A673 (cell line): ENCODE measurements at places on chromosomes 13 and 19. TPM values are rescaled to one million over a fixed set of nuclear protein-coding genes. Genes with fewer than 3 reads are reported as not detected.

DNA sequence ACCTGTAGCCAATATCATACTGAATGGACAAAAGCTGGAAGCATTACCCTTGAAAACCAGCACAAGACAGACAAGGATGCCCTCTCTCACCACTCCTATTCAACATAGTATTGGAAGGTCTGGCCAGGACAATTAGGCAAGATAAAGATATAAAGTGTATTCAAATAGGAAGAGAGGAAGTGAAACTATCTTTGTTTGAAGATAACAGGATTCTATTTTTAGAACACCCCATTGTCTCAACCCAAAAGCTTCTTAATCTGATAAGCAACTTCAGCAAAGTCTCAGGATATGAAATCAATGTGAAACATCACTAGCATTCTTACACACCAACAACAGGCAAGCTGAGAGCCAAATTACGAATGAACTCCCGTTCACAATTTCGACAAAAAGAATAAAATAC is 17.8 kb upstream of the CCNA1 start:
- no peaks in the 10 kb centered on the region for H3K36me3 ChIP-seq

DNA sequence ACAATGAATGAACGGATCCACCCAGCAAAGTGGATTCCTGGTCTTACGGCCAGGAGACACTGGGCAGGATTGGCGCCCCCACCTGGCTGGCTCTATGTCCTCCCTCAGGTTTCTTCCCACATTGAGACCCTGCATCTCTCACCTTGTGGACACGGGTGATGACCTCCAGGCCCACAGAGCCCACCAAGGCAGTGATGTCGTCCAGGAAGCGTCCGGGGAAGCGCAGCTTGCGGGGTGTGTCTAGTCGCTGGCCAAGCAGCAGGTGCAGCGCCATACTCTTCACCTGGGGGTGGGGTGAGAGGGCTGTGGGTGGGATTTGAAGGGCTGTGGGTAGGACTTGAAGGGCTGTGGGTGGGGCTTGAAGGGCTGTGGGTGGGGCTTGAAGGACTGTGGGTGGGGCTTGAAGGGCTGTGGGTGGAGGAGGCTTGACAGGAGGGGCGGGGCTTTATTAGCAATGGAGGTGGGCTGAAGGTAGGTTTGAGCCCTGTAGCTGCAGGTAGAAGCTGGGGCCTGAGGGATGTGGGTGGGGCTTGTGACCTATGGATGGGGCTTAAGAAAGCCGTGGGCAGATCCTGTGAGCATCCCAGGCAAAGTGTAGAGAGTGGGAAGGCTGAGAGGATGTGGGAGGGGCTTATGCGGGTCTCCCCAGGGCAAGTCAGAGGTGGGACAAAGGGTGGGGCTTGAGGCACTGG is 12.1 kb upstream of the ANGPTL8 start:
- no peaks in the 10 kb centered on the region for H3K27me3 ChIP-seq
- H3K36me3 ChIP-seq, result peaks cover under 1% of the 10 kb centered on the region
- no peaks in the 10 kb centered on the region for H3K4me1 ChIP-seq
- no peak overlapping the region for H3K27ac ChIP-seq

- peaks cover 40% of the 10 kb centered on the region for H3K36me3 ChIP-seq
- H3K4me1 ChIP-seq, result no peaks in the 10 kb centered on the region
- no peak overlapping the region for H3K27ac ChIP-seq
Observed at GRCh38 chr19:4699826-4700692, 23.6 kb downstream of the DPP9 start.

GRCh38 chr13:99982036-99982730 is 599 bp downstream of the ZIC2 start:
- no peaks in the 10 kb centered on the region for H3K27me3 ChIP-seq
- H3K4me3 ChIP-seq, result peak overlapping the region; percentile 95
- peaks cover 5% of the 10 kb centered on the region for H3K4me1 ChIP-seq
- peak; percentile 68 for DNase-seq
- H3K36me3 ChIP-seq, result peaks cover 47% of the 10 kb centered on the region

DNA sequence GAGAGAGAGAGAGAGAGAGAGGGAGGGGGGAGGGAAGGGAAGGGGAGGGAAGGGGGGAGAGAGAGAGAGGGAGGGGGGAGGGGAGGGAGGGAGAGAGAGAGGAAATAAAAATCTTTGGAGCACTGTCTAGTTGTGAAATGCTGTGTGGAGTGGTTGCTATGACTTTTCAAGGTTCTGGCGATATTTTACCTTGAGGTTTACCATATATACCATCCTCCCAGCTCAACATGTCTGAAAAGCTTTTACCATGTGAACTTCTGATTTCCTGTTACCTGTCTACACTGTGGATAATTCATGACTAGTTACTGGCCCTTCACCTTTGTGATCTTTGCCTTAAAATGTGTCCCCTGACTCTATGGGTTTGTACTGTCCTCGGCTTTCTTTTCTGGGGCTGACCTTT is 38.2 kb downstream of the SERP2 start:
- DNase-seq, result no peak
- no peaks in the 10 kb centered on the region for H3K4me1 ChIP-seq
- no peaks in the 10 kb centered on the region for H3K27me3 ChIP-seq
- no peak overlapping the region for H3K27ac ChIP-seq
- H3K4me3 ChIP-seq, result no peak overlapping the region

DNA sequence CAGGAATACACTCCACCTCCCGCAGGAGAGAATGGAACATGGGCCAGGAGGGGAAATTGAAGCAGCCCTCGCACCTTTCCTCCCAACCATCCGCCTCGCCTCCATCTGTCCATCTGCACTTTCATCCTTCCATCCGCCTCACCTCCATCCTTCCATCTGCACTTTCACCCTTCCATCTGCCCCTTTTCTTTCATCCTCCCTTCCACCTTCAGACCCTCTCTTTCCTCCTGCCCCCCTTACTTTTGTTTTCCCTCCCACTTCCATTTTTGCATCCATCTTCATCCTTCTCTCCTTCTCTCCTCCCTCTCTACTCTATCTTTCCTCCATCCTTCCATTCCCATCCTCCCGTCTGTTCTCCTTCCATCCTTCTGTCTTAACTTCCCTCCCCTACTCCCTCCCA is 92.2 kb upstream of the ZNF536 start:
- H3K27me3 ChIP-seq, result no peaks in the 10 kb centered on the region
- no peaks in the 10 kb centered on the region for H3K36me3 ChIP-seq
- no peak overlapping the region for H3K27ac ChIP-seq
- no peak overlapping the region for H3K4me3 ChIP-seq
- H3K4me1 ChIP-seq, result no peaks in the 10 kb centered on the region
- no peak for DNase-seq

DNA sequence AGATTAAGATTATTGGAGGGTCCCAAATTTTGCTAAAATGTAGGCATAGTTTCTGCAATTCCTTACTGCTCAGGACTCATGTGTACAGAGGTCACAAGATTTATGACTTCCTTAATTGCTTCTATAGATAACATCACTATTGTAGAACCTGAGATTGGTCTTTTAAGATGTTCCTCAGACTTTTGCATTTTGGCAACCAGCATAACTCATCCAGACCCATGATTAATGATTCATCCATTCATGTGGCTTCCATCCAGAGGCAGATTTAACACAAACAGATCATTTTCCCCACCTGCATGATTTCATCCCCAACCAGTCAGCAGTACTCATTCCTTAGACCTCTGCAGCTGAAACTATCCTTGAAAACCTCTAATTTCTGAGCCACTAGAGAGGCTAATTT is 34.5 kb upstream of the CEACAM8 start:
- no peaks in the 10 kb centered on the region for H3K4me1 ChIP-seq
- no peaks in the 10 kb centered on the region for H3K36me3 ChIP-seq
- H3K27me3 ChIP-seq, result peaks cover 20% of the 10 kb centered on the region
- no peak overlapping the region for H3K4me3 ChIP-seq
- H3K27ac ChIP-seq, result no peak overlapping the region

DNA sequence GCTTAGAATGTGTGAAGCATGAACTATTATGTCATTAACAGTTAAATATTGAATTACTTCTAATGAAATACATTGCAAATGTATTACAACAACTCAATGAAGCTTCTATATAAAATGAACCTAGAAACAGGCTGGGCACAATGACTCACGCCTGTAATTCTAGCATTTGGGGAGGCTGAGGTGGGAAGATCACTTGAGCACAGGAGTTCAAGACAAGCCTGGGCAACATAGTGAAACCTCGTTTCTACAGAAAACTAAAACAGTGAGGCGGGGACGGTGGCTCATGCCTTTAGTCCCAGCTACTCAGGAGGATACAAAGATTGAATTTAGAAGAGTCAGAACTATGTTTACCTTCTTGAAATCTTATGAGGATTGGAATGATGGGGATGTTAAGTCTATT is 505.1 kb downstream of the SLITRK5 start:
- H3K27me3 ChIP-seq, result no peaks in the 10 kb centered on the region
- no peak for DNase-seq
- H3K36me3 ChIP-seq, result no peaks in the 10 kb centered on the region

GRCh38 chr13:25300861-25301346 is 521 bp upstream of the NUP58 start:
- H3K36me3 ChIP-seq, result peaks cover 21% of the 10 kb centered on the region
- no peaks in the 10 kb centered on the region for H3K27me3 ChIP-seq
- peak overlapping the region; percentile 79 for H3K4me3 ChIP-seq
- peaks cover 12% of the 10 kb centered on the region for H3K4me1 ChIP-seq
- DNase-seq, result no peak

DNA sequence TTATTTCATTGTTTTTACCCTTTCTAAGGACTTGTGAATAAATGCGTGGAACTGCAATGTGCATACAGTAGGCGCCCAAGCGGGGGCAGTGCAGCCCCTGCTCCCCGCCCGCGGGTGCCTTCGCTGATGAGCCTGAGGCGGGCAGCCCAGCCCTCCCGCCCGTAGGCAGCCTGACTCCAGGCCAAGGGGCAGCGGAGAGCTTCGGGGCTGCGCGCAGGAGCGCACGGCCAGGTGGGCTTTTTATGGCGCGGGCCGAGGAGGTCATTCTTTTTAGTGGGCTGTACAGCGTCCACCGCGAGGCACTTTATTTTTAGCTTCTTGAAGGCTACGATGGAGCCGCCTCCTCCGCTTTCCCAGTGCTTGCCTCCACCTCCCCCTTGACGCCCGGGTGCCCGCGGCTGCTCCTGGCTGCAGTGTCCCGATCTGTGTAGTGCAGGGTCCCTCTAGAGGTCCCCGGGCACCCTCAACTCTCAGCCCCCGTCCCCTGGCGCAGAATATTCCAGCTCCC is 60.5 kb downstream of the CCNE1 start:
- peak; percentile 33 for DNase-seq
- H3K27ac ChIP-seq, result no peak overlapping the region
- H3K4me1 ChIP-seq, result peaks cover 5% of the 10 kb centered on the region
- H3K4me3 ChIP-seq, result no peak overlapping the region
- H3K36me3 ChIP-seq, result no peaks in the 10 kb centered on the region
- no peaks in the 10 kb centered on the region for H3K27me3 ChIP-seq

- peaks cover 20% of the 10 kb centered on the region for H3K36me3 ChIP-seq
- H3K27me3 ChIP-seq, result no peaks in the 10 kb centered on the region
- H3K4me1 ChIP-seq, result peaks cover 30% of the 10 kb centered on the region
Observed at GRCh38 chr19:40612831-40613689, 11.9 kb downstream of the LTBP4 start.

DNA sequence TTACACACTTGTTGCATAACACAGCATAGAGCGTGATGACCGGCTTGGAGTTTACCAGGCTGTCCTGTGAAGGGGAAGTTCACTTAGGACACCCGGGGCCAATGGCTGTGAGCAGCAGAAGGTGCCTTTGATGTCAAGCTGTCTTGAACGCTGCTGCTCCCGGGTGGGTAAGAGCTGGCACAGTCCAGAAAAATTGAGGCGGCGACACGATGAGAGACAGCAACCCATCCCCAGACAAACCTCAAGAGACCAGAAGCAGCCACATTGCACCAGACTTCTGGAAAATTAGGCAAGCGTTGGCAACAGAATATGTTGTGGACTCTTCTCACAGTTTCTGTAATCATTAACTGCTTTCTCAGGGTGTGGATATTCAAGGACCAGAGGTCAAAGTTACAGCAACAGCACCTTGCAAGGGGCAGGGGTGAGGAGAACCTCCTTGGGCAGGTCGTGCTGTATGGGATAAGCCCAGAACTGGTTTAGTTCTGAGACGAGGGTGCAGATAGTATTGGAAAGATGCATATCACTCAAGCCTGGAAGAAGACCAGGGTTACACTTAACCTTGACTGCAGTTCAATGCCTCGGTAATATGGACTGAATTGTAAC is 10.1 kb downstream of the NFILZ start:
- peaks cover 24% of the 10 kb centered on the region for H3K4me1 ChIP-seq
- DNase-seq, result no peak
- H3K4me3 ChIP-seq, result no peak overlapping the region

GRCh38 chr13:23849670-23850069 is 39.5 kb downstream of the MIPEP start:
- H3K4me3 ChIP-seq, result no peak overlapping the region
- no peak overlapping the region for H3K27ac ChIP-seq
- no peaks in the 10 kb centered on the region for H3K27me3 ChIP-seq
- no peaks in the 10 kb centered on the region for H3K4me1 ChIP-seq
- no peak for DNase-seq

GRCh38 chr13:108227651-108228272 is 9.6 kb downstream of the ABHD13 start:
- H3K27ac ChIP-seq, result no peak overlapping the region
- peak; percentile 65 for DNase-seq
- no peaks in the 10 kb centered on the region for H3K36me3 ChIP-seq
- peaks cover 12% of the 10 kb centered on the region for H3K4me1 ChIP-seq
- no peak overlapping the region for H3K4me3 ChIP-seq
- H3K27me3 ChIP-seq, result no peaks in the 10 kb centered on the region

GRCh38 chr19:35392742-35393715 is 22.2 kb downstream of the GPR42 start:
- H3K4me1 ChIP-seq, result no peaks in the 10 kb centered on the region
- DNase-seq, result no peak
- no peaks in the 10 kb centered on the region for H3K27me3 ChIP-seq

- no peak within 1 kb of the TSS for H3K27ac ChIP-seq
- H3K27me3 ChIP-seq, result no peaks in the 10 kb centered on the region
- H3K4me1 ChIP-seq, result peaks cover 9% of the 10 kb centered on the region
Observed at GRCh38 chr19:46624958-46625661, at the start of gene PTGIR. TSS of gene PTGIR (minus strand) at chr19:46625089. CDS start at chr19:46624225, 864 bp downstream.

Gene ZNF439
- 4.0 and 4.4 TPM in 2 replicates for total RNA-seq

Gene KLHL1
- total RNA-seq, result not detected in 2 replicates

Gene LILRA2
- not detected in 2 replicates for total RNA-seq

Gene LILRB3
- not detected in 2 replicates for total RNA-seq

Gene ODAD3
- total RNA-seq, result 0.39 and 1.4 TPM in 2 replicates

Gene CACNG7
- not detected in 2 replicates for total RNA-seq

Gene BRME1
- total RNA-seq, result 3.2 and 4.0 TPM in 2 replicates

Gene PRODH2
- total RNA-seq, result not detected in 2 replicates

Gene ZNF726
- total RNA-seq, result 0.80 TPM in 1 of 2 replicates, not detected in the other

Gene S1PR5
- 0.41 and 1.1 TPM in 2 replicates for total RNA-seq

Gene MAN2B1
- total RNA-seq, result 64.4 and 67.1 TPM in 2 replicates
